ENCODE measurements at places on chromosomes 5 and 9.

DNA sequence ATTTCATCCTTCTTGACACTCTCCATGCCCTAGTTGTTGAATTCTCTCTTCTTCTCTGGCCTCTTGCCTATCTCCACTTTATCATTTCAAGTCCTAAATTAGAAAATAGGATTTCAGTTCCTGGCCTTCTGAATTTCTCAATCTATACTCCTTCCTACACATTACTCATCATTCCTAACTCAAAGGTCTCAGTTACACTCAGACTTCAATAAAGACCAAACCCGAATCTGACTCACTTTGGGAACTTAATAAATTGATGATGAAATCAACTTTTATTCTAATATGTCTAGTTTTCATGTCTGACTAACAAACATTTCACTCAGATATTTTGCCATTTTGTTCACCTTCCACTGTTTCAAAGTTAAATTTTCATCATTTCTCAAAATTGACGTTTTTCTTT is 113.6 kb upstream of the TSLP start:
- peak; percentile 94 for DNase-seq

GRCh38 chr5:174338185-174339010 is 292.9 kb downstream of the NSG2 start:
- no peak for DNase-seq

- no peak for DNase-seq
These were observed 21.5 kb downstream of the NUDT12 start for GRCh38 chr5:103541114-103541513.

GRCh38 chr9:88980740-88981203 is 10.5 kb upstream of the S1PR3 start:
- no peak for DNase-seq

- no peak for DNase-seq
These were observed 51.2 kb downstream of the CXXC5 start for GRCh38 chr5:139699351-139699750.

- DNase-seq = peak; percentile 31
These were observed 56.1 kb downstream of the FGF18 start for GRCh38 chr5:171475596-171475995.

- peak; percentile 48 for DNase-seq
These were observed 82.1 kb downstream of the SLF1 start for GRCh38 chr5:94700592-94700991.

DNA sequence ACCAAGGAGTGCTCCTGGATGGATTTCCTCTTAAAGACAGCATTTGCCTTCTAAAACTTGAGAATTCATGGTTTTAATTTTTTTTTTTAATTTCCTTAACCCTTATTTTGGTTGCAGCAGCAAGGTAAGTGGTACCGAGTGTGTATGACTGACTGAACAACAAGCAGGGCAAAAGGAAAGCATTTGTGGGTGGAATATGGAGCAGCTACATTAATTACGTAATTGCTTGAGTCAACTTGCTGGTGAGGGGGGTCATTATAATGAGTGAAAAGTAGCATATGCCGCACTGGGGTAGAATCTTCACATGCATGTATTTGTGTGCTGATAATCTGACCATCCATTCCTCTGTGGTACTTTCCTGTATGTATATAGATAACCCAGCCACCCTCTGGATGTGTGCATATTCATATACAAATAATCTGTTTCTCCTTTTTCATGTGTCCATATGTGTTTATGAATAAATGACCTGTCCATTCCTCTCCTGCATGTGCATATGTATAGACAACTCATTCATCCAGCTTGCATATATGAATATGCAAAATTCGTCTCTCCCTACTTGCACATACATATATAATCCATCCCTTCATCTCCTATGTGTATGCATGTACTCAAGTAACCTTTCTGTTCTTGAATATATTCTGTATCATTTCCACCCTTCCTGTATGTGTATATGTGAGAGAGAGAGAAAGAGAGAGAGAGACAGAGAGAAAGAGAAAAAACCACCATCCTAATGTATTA is 147.5 kb upstream of the RUSC2 start:
- no peak for DNase-seq

GRCh38 chr5:41636605-41637004 is 126.2 kb upstream of the PLCXD3 start:
- DNase-seq = peak; percentile 38

GRCh38 chr5:122924203-122924602 is 78.8 kb downstream of the SNX24 start:
- no peak for DNase-seq

- DNase-seq = peak; percentile 92
These were observed 42.1 kb upstream of the GPR21 start for GRCh38 chr9:122991370-122991830.

- DNase-seq = peak; percentile 70
These were observed 7.7 kb downstream of the IL17B start for GRCh38 chr5:149371296-149371962.

DNA sequence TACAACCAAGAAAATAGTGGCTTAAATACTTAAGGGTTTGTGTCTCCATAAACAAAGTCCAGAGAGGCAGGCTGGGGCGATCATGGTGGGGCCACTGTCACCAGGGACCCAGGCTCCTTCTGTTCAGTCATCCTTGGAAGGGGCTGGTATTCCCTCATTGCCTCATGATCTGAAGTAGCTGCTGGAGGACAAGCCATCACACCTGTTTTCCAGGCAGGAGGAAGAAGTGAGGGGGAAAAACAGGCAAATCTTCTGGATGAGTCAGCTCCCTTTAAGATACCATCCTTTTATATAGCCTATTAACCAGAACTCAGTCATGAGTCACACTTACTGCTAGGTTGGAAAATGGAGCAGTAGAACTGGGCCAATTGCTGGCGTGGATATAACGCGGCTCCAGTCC is 92.3 kb downstream of the DAP start:
- peak; percentile 27 for DNase-seq

GRCh38 chr9:20191228-20191840 is 402.5 kb upstream of the SLC24A2 start:
- peak; percentile 11 for DNase-seq

DNA sequence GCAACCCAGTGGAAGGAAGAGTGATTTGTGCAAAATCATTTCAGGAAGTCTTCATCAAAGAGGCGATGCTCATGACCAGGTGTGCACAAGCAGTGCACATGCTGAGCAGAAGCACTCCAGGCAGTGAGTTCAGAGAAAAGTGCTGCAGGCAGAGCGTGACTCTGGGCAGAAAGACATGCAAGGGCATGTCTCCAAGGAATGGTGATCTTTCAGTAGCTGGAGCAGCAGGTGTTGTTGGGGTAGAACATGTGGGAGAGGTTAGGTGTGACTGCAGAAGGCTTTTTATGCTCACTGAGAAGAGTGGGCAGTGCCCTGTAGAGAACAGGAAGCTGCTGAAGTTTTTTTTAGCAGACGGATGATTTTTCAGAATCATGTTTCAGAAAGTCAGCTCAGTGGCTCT is 545.4 kb upstream of the TLE4 start:
- DNase-seq = peak; percentile 95

DNA sequence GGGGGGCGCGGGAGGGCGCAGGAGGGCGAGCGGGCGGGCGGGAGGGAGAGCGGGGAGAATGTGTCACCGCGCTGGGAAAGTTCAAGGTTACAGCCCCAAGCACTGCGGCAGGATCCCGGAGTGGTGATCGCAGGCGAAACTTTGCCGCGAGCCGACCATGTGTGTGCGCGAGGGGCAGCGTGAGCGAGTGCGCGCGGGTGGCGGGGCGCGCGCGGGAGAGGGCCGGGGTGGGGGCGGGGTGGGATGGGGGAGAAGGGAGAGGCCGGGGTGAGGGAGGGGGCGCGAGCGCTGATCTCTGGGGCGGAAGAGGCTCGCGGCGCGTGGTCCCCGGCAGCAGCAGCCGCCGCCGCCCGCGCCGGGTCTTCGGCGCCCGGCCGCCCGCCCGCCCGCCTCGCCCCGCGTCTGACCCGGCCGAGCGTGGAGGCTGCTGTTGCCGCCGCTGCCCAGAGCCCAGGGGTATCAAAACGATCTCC is at the start of gene NFIB:
Gene NFIB (minus strand): TSS at position 191 of the 473 bp plus-strand sequence. CDS start 630 bp downstream, outside the sequence.
- DNase-seq = peak; percentile 58

- DNase-seq = peak; percentile 43
These were observed 215.8 kb downstream of the EPB41L4A start for GRCh38 chr5:112203229-112203628.

DNA sequence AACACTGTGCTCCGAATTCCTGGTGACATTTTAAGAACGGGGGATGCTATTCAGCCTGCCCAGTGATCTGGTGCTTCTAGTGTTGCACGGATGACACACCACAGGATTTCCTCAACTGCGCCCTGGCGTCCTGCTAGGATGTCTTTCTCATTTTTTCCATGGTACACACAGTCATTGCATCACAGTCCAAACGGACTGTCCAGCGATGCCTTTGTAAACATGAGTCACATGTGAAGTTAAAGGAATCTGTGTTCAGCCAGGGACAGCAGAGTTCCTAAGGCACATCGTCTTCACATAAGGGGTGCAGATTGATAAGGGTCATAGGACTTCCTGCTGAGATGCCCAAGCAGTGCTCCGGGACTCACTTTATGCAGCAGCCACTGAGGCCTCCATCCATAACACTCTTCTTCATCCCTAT is 9.3 kb upstream of the PTPN3 start:
- DNase-seq = peak; percentile 65

- no peak for DNase-seq
These were observed 28.5 kb downstream of the P4HA2 start for GRCh38 chr5:132199116-132199680.

DNA sequence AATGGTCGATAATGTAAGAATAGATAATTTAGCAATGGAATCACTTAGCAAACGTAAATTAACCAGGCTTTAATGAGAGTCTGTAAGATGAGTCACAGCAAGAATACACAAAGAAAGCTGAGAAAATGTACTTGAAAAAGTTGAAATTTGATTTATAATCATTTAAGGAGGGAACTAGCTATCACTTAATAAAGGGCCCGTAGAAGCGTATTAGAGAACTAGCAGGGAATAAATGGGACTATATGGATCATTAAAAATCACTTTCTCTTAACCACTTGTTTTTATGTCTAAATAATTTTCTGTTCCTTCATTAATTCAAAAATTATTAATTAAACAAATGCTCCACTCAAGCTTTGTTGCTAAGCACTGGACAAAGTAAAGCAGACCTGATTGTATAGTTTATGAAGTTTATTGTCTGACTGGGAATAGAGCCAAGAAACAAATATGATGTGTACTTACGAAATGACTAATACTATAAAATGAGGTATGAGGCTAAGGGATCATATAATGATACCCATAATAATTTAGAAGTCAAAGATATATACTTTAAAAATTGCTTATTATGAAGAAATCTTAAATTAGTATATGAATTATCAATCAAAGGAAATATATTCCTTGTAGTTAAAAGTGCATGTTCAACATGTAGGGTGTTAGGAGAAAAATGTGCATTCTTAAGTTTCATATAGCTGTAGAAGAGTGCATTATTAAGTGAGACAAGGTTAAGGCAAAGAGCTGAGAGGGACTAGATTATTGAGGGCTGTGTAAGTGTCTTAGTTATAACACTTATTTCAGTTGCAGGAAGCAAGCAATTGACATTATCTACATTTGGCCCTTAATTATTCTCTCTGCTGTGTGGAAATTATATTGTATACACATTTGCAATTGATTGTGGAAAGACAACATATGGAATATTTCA is 196.8 kb downstream of the PRDM9 start:
- DNase-seq = peak; percentile 70

DNA sequence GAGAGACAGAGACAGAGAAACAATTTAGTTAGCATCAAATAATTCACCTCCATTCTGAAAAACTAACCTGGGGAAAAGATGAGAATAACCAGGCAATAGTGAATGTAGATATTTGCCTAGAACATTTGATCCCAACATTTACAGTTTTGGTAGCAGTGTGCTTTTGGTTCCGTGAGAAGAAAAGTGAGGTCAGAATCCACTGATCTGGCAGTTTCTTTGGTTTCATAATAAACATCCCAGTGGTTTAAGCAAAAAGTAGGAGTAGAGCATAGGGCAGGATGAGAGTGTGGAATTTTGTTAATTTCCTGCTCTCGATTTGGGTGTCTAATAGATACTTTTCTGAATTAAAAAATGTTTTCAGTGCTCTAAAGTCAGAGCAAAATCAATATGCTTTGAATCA is 887.0 kb downstream of the NR2F1-AS1 start:
- DNase-seq = no peak

- DNase-seq = peak; percentile 95
These were observed 71.9 kb upstream of the GRHPR start for GRCh38 chr9:37350486-37351190.

DNA sequence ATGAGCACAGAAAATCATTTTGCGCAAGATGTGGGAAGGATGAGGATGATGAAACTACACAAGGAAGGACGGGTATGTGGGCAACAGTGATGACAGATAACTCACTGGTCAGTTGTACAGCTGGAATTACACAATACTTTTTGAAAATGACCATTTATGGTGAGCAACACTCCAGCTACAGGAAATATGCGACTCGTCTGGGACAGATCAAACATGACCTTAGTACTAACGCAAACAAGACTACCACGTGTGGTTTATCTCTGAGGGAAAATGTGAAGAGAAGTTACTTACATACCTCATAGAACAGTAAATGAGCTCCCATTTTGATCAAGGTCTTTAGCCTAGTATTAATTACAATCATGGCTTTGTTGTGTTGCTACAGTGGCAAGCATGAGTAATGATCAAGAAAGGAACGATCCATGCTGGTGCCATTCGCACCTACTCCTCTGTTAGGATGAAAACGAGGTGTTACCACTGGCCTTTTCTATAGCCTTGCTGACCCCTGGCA is 456.9 kb downstream of the BNC2 start:
- no peak for DNase-seq

GRCh38 chr5:80917631-80918030 is 42.5 kb upstream of the RASGRF2 start:
- DNase-seq = no peak

DNA sequence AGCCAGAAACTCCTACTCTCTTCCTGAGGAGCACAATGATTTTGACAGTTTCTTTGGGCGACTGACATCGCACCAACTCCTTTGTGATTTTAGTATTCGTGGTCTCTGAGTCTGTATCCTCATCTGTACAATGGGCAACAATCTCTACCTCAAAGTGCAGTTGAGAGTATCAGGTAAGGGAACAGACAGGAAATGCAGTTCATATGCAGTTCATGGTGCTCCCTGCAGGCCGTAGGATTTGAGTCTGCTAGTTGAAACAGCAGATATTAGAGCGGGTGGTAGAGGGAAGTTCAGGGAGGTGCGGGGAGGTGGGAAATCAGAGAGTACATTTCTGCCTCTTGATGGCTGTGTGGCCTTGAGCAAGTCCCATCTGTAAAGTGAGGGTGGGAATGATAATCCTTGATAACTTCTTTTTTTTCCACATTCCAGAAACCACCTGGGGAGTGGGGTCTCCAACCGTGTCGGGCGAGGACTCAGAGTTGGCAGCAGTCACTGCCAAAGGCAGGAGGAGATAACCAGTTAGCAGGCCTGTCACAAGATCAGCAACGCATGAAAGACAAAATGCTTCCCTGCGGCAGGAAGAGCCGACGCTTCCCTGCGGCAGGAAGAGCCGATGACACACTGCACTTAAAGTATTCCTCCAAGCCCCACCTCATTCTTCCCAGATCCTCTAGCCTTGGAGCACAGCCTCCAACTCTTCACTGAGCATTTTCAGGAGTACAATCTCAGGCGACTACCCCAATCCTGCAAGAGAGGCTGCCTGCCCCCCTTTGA is 6.0 kb upstream of the NEK6 start:
- peak; percentile 72 for DNase-seq

DNA sequence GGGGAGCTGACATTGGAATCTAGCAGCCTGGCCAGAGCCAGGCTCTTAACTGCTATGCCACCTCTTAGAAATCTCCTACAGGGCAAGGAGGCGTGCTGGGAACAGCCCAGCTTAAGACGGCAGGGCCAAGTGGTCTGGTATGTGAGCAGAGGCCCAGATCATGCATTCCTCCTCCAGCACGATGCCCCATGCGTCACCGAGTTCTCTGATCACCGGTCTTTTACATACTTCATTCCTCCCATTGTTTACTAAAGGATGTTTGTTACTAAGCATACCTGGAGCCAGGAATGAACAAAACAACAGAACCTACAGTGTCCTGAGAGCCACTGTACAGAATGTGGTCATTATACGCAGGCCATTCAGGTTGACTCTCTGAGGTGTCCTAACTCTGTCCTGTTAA is 73.8 kb downstream of the TRIO start:
- DNase-seq = no peak

All from epithelial cell of esophagus (primary cell).